Right renal cortex interstitium (tissue), 3 donors: ENCODE measurements at places on chromosomes 1 and 21. TPM values are rescaled to one million over a fixed set of nuclear protein-coding genes. Genes with fewer than 3 reads are reported as not detected.
A peak's percentile ranks its signal among the peaks of the same experiment; 100 is the strongest.

The RCSD1 gene
- polyA plus RNA-seq = 15.5 TPM

The SRSF11 gene
- 366 TPM for polyA plus RNA-seq

DNA sequence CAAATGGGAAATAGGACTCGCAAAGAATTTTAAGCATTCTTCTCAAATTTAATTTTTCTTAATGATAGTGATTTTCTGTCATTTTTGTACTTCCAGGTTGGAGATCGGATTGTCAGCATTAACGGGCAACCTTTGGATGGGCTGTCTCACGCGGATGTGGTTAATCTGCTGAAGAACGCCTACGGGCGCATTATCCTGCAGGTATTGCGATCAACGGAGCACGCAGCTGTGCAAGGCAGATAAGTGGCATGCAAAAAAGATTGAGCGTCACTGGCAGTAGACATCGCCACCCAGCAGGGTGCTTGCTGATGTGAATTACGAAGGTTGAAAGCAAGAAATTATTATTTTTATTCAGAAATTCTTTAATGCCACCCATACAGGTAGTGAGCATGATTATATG is 65.9 kb upstream of the L1TD1 start:
- no peak for DNase-seq

- DNase-seq = peak; percentile 75
These were observed 15.8 kb upstream of the TAS1R2 start for GRCh38 chr1:18875107-18875795.

The HP1BP3 gene
- 263 TPM for polyA plus RNA-seq

GRCh38 chr1:175268720-175269119 is 76.1 kb upstream of the KIAA0040 start:
- DNase-seq = no peak

GRCh38 chr21:32455548-32455947 is 43.0 kb downstream of the EVA1C start:
- no peak for DNase-seq

The UMODL1 gene
- polyA plus RNA-seq = not detected

DNA sequence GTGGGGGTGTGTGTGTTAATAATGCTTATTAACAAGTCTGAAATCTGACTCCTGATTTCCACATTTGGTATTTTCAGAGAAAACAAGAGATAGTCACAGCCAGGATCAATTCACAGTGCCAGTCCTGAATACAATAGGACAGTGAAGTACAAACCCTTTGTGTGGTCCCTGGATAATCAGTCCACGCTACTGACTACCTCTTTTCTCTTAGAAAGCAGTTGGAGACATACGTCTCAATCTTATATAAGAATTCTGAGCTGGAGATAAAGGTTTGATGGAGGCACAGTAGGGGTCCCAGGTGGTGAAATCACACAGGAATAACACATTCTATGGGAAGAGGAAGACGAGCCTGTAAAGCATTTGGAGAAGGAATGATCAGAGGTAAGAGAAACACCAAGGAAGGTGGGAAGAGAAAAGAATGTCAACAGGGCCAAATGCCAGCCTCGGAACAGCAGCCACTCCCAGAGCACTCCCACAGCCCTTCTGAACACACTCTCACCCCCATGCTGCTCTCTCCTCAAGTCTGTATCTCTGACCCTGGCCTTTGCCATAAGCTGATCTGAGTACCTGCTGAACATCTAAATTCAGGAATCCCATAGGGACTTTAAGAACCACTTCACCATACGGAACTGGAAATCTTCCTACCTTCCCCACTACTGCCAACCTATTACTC is 48.6 kb downstream of the TRAF5 start:
- DNase-seq = no peak

DNA sequence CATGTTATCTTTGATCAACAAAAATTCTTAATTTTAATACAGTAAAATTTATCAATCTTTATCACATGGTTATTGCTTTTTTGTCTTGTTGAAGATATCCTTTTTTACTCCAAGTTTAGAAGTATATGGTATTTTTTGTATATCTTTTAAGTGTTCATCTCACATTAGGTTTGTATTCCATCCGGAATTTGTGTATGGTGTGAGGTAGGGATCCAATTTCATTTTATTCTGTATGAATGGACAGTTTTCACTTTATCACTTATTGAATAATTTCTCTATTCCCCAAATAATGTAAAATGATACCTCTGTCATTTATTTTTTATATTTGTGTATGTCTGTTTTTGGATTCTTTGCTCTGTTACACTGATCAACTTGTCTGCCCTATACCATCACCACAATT is 25.3 kb downstream of the NFIA start:
- DNase-seq = no peak

DNA sequence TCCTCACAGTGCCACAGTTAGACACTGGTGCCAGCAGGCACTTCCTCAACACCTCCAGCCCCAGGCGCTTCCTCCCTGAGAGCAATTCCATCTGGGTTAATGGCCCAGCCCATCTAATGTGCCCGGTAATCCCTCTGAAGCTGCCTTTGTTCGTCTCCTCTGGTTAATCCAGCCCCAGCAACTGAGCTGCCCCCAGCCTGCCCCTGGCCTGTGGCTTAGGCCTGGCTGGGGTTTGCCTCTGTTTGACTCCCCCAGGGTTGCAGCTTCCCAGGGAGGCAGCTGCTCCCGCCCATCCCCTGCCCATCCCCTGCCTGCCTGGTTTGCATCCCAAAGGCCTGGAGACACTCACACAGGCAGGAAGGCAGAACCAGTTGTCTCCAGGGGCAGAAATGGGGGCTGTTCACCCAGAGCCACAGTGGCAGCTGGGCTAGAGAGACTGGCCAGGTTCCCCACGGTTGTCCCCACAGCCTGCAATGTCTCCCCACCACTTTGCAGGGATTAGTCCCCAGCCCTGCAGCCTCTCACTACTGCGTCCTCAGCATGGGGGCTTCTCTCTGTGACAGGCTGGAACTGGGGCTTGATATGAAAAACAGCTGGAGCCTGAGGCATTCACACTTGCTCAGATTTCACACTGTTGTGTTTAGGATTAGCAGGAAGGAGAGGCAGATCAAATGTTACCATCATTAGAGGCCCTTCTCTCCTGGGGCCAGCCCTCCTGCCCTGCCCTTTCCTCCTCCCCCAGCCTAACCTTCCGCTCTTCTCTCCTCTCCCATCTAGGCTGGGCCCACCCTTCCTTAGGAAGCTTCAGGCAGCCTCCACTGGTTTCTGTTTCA is 120.2 kb downstream of the TLR5 start:
- DNase-seq = no peak

DNA sequence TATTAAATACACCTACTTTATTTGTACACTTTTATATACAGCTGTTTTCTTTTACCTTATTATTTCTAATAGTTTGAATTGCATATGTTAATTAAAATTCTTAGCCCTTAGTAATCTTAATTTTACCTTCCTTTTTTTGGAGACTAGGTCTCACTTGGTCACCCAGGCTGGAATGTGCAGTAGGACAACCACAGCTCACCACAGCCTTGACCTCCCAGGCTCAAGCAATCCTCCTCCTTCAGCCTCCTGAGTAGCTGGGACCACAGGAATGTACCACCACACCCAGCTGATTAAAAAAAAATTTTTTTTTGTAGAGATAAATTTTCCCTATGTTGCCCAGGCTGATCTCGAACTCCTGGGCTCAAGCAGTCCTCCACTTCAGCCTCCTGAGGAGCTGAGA is 15.0 kb upstream of the SDC3 start:
- DNase-seq = no peak

The PTPRC gene
- polyA plus RNA-seq = 7.1 TPM

GRCh38 chr1:16174261-16174868 is 18.5 kb upstream of the EPHA2 start:
- DNase-seq = no peak

DNA sequence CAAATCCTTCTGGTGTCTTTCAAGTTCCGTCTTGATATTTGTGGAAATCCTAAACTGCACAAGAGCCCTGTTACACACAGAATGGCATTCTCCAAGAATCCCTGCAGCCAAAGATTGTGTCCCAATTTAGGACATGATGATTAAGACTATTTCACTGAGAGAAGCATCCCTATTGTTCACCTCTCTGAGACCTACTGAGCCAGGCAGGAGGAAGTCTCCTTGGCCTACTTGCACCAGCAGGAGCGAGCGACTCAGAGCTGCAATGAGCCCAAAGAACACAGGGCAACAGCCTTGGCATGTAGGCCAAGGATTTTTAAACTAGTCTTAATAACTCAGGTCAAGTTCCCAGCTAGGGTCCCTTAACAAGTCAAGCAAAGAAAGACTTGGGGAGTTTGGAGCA is 79.4 kb upstream of the RUNX1 start:
- no peak for DNase-seq
